Calu3 (cell line): ENCODE measurements at places on chromosomes 6 and 20. TPM values are rescaled to one million over a fixed set of nuclear protein-coding genes. Genes with fewer than 3 reads are reported as not detected.

DDX43 gene
- 11.4 and 13.4 TPM in 2 replicates for total RNA-seq

- H3K4me3 ChIP-seq: no peak overlapping the region
Measured at GRCh38 chr20:36126836-36127527, 27.6 kb upstream of the EPB41L1 start.

DNA sequence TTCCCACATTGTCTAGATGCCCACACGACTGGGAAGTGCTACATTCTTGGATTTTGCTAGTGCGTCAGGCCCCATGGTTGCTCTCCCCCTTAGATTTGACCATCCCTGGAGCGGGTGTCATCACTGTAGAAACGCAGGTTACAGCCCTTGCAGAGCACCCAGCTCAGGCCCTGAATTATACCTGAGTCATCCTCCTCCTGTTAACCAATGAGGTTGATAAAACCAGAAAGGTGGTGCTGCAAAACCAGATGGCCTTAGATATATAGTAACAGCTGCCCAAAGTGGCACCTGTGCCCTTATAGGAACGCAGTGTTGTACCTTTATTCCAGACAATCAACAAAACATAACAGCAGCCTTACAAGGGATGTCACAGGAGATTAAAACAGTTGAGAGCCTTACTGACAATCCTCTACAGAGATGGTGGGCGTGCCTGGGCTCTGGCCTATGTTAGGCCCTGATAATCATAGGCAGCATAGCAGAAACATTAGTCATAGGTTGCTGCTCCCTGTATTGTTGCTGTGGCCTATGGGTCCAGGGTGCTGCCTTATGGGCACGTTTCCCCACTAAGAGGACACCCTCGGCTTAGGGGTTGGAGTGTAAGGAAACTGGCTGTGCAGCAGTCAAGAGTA lies 33.6 kb upstream of the HSF2 start:
- H3K27me3 ChIP-seq: no peaks in the 10 kb centered on the region
- no peaks in the 10 kb centered on the region for H3K36me3 ChIP-seq
- no peaks in the 10 kb centered on the region for H3K4me1 ChIP-seq

DNA sequence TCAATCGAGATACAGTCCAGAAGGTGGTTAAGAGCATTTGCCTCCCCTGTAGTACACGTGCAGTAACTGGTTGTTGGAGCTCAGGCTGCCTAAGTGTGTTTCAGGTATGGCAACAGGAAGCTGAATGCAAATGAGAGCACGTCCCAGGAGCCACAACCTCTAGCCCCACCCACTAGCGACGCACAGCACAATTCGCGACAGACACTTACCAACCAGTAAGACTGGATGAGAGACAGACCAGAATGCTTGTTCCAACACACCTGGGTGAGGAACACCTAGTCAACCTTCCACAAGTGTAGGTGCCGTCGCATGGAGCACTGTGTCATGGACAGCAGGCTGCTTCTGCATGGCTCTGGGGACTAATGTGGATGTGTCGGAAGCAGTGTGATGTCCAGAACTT lies 7.2 kb upstream of the SERPINB1 start:
- H3K4me3 ChIP-seq: no peak overlapping the region
- H3K27me3 ChIP-seq: no peaks in the 10 kb centered on the region
- no peak for DNase-seq
- H3K4me1 ChIP-seq: peaks cover 30% of the 10 kb centered on the region
- H3K27ac ChIP-seq: no peak overlapping the region
- peaks cover 20% of the 10 kb centered on the region for H3K36me3 ChIP-seq

- DNase-seq: no peak
- H3K4me1 ChIP-seq: no peaks in the 10 kb centered on the region
- no peaks in the 10 kb centered on the region for H3K27me3 ChIP-seq
- peaks cover 13% of the 10 kb centered on the region for H3K36me3 ChIP-seq
Measured at GRCh38 chr6:4999586-4999985, 4.3 kb downstream of the RPP40 start.

COL11A2 gene
- 1.8 TPM in 2 replicates for total RNA-seq

KHDC1 gene
- 4.9 and 5.0 TPM in 2 replicates for total RNA-seq

DNA sequence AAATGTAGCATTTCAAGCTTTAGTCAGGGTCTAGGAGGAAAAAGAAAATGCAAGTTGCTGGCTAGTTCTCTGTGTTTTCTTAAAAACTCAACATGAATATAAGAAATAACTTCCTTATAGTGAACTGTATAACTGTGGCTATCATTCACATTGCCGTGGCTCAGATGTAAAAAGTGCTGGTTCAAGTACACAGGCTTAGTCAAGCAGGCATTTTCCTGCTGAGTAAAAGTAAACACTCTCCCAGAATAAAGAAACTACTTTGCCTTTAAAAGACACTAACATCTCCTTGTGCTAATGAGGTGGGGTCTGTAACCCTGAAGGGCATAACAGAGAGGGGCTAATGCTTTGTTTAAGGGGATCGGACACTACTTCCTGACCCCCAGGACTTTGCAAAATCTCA lies 3.3 kb downstream of the ATP5F1E start:
- peak overlapping the region; percentile 23 for H3K4me3 ChIP-seq
- H3K27me3 ChIP-seq: no peaks in the 10 kb centered on the region
- H3K27ac ChIP-seq: no peak overlapping the region
- peaks cover 44% of the 10 kb centered on the region for H3K4me1 ChIP-seq
- no peak for DNase-seq
